ENCODE measurements at places on chromosomes 1 and 21. TPM values are rescaled to one million over a fixed set of nuclear protein-coding genes. Genes with fewer than 3 reads are reported as not detected.

DNA sequence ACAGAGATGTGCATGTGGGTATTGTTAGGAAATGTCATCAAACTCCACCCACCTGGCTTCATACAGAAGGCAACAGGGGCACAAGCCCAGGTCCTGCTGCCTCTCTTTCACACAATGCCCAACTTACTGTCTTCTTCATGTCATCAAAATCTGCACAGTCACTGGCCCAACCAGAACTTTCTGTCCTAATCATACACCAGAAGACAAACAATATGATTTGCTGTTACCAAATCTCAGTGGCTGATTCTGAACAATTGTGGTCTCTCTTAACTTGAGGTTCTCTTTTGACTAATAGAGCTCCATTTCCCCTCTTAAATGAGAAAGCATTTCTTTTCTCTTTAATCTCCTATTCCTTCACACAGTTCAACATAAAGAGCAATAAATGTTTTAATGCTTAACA, 7.7 kb downstream of the HSD3B2 start:
- DNase-seq, result no peak

DNA sequence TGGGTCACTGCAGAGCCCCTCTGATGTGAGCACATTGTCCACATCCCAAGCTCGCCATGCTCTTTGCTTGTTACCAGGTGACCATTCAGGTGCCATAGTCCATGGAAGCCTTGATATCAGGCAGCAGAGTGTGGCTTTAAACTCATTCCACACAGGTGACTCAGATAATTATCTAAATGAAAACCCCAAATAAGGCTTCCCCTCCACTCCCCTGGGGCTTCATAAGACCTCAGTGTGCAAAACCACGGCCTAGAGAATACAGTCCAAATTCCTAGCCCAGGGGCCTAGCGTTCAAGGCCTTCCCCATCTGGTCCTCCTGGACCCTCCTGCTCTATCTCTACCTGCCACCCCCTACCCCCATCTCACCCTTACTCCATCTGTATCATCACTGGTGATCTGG, 97.1 kb downstream of the ARHGEF10L start:
- DNase-seq, result no peak

DNA sequence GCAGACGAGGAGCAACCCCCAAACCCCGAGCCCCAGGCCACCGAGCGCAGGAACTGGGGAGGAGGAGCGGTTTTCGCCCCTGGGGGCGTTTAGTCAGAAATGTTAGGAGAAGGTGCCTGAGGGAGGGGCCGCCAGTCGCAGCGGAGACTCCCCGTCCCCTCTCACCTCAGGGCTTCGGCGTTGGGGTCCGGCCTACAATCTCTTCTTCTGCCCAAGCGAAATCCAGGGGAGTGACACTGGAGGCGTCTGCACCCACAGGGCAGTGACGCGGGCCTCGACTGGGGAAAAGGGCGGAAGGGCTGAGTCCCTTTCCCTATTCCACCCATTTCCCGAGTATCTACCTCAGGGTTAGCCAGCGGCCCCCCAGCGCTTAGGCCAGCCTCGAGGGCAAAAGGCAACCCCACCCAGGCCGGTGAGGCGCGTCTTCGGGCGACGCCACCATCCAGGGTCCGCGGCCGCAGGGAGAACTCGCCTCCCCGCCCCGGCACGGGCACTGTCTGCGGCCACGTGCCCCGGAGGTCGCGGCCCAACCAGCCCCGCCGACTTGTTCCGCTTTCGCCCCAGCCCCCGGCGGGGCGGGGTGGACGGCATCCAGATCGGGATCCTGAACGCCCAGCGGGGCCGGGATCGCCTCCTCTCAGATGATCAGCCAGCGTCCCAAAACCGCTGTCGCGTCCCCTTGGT, 118.7 kb upstream of the BARHL2 start:
- DNase-seq, result peak; percentile 19

DNA sequence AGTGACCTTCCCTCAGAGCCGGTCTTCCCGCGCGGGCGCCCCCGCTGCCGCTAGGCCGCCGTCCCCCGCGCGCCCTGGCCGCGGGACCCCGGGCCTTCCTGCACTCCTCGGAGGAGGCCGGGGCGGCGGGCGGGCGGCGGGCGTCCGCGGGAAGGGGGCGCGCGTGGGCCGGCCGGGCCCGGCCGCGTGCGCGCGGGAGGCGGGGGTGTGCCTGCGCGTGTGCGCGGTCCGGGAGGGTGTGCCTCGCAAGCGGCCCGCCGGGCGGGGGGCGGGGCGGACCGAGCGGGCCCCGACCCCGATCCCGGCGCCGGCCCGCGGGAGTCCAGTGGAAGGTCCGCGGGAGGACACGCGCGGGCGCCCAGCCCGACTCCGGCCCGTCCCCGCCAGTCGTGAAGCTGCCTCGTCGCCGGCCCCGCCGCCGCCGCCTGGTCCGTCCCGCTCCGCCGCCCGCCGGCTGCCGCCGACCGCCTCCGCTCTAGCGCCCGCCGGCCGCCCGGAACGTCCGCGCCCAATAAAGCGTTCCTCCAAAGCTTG, 438 bp downstream of the MRPS6 start:
- peak; percentile 39 for DNase-seq

DNA sequence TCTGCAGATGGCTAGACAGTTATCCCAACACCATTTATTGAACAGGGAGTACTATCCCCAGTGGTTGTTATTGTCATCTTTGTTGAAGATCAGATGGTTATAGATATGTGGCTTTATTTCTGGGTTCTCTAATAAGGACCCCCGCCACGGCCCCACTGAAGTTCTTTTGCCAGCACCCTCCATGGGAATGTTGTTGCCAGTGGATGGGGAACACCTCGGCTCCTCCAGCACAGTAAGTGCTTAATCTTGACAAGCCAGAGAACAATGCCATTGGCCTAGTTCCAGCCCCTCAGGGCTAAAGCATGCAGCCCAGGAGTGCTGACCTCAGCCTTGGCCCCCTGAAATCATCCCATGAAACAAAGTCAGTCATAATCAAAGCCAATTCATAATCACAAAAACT, 337.6 kb downstream of the AGBL4 start:
- no peak for DNase-seq

- DNase-seq, result no peak
These were observed 156.2 kb downstream of the ZBTB18 start for GRCh38 chr1:244207042-244207934.

DNA sequence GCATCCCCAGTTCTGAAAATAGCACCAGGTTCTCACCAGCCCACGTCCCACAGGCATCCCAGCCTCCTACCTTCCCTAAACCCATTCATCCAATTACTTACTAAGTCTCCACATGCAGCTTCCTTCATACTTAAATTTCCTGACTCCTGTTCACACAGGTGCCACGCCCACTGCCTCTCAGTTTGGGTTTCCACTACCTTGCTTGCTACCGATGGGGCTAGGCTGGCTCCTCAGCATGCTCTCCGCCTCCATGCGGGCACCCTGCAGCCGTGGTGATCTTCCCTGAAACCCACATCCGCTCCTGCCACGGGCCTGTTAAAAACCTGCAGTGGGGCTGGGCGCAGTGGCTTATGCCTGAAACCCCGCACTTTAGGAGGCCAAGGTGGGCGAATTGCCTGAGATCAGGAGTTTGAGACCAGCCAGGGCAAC, 70.4 kb upstream of the ANGPTL1 start:
- DNase-seq, result no peak

DNA sequence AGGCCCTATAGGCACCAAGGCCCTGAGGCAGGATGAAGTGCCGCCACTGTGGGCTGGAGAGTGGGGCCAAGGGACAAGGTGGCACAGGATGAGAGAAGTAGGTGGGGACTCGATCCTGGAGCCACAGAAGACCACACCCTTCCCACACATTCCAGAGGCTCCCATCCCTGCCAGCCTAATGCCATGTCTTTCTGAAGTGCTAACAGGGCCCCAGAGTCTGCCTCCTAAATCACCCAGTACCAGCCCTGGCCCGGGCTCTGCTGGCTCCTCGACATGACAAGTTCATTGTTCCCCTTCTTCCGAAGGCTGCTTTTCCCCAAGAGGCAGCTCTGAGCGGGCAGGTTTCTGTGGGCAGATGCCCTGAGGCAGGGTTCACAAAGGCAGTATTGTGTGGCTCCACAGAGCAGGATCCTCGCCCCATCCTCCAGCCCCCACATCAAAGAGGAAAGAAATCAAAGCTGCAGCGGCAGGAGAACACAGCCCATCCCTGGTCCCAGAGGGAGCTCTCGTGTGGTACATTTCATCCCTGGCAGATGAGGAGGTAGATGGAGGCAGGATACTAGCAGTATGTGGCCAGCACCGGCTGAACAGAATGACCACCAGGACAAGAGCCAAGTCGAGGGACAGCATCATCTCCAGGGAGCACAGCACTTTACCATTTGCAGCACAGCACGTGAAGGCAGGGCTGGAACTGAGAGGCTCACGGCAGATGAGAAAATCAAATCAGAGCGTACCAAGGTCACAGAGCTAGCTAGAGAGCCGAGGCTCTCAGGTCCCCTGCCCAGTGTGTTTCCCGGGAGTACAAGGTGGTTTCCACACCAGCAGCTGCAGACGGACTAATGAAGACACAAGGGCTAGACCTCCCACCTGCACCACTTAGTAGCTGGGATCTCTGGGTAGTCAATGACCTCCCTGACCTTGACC, 64.8 kb downstream of the SYF2 start:
- no peak for DNase-seq

GRCh38 chr1:54008876-54009275, 9.1 kb downstream of the LDLRAD1 start:
- DNase-seq, result no peak

GRCh38 chr1:5688081-5689077, 303.8 kb downstream of the NPHP4 start:
- no peak for DNase-seq

GRCh38 chr21:25790878-25791204, 56.1 kb downstream of the GABPA start:
- DNase-seq, result no peak

- DNase-seq, result no peak
These were observed 349.7 kb downstream of the RWDD3 start for GRCh38 chr1:95583661-95584210.

Gene INTS7
- 51.1 TPM for polyA plus RNA-seq

All from testis (tissue), 5 donors.